ENCODE measurements at places on chromosomes 2 and 18.

DNA sequence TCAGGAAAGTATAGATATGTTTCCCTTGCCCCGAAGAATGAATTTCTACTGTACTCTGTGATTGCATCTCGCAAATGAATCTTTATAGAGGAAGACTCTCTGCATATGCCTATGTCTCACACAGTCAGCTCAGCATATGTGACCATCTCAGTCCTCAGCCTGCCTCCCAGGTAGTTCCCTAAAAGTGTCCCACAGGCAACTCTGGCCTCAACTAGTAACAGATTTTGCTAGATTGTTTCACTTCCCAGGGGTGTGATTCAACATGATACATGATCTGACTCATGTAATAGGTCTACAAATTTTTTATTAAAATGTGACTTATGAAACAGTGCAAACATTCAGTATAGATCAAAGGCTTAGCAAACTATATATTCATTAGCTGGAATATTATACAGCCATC is 296.6 kb upstream of the CRIM1 start:
- DNase-seq: no peak

GRCh38 chr18:60113396-60113795 is 213.6 kb downstream of the PMAIP1 start:
- DNase-seq: no peak

DNA sequence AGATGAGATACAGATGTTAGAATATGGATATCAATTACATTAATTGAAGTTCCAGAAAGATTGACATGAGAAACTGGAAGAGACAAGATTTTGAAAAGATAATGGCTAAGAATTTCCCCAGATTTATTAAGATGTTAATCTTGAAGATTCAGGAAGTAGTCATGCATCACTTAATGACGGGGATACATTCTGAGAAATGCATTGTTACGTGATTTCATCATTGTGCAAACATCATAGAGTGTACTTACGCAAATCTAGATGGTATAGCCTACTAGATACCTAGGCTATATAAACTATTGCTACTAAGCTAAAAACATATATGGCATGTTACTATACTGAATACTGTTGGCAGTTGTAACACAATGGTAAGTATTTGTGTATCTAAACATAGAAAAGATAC is 6.8 kb upstream of the CHMP3 start:
- no peak for DNase-seq

DNA sequence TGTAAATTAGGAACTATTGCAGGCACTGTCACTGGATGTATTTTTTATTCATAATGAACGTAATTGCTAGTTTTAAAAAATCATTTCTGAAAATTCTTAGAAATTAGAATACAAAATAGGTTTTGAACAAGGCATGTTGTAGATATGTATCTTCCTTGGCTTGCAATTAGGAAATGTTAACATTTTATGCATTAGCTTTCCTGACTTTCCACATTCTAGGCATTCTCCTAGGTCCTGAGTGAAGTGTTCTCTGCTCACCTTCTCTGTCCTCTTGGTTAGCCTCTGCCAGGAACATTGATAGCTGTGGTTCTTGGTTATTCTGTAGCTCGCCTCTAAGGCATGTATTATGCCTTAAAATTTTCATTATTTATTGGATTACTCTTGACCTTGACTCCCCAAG is 130.3 kb downstream of the FHOD3 start:
- DNase-seq: no peak

GRCh38 chr2:167424221-167424620 is 535.9 kb downstream of the XIRP2 start:
- no peak for DNase-seq

DNA sequence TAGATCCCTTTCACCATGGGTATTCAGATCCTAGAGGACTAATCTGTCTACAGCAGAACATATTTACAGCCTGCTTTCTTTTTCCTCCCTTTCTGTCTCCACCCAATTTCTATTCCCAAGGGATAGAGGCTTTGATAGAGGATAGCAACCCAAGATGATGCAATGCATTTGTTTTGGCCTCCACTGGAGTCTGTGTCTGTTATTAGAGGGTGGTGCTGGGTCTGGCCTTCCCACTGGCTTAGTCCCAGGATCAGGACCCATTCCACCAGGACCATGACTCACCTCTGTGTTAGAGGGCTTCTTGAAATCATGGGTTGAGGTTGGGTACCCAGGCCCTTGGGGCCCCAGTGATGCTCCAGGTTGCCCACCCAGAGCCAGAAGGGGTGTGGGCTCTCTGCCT is 239.7 kb upstream of the TNP1 start:
- DNase-seq: no peak

DNA sequence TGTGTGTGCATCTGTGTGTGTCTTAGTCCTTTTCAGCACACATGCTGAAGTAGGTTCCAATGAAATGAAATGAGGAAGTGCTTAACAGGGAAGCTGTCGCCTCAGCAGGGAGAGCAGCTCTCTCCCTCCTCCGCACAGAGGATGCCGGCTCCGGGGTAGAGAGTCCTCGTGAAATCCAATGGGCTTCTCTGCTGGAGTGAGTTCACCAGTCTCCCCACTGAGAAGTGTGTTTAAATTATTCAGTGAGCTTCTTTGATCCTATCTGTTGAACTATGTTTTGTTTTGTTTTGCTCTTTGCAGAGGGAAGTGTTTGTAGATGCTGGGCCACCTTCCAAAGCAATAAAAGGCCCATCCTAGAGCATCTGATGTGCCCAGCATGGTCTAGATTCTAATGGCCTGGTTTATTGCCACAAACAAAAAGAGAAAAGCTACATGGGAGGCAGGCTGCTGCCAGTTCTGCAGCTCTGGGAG is 6.7 kb downstream of the PPP1R7 start:
- no peak for DNase-seq

GRCh38 chr2:11292464-11293255 is 51.8 kb downstream of the ROCK2 start:
- peak; percentile 43 for DNase-seq

- DNase-seq: no peak
Observed at GRCh38 chr2:201890453-201890852, 84.1 kb downstream of the CDK15 start.

GRCh38 chr2:149451417-149452165 is 121.2 kb downstream of the LYPD6 start:
- DNase-seq: no peak

- DNase-seq: no peak
Observed at GRCh38 chr2:195898505-195899191, 170.0 kb downstream of the DNAH7 start.

GRCh38 chr2:65778137-65778536 is 345.7 kb upstream of the SPRED2 start:
- no peak for DNase-seq

DNA sequence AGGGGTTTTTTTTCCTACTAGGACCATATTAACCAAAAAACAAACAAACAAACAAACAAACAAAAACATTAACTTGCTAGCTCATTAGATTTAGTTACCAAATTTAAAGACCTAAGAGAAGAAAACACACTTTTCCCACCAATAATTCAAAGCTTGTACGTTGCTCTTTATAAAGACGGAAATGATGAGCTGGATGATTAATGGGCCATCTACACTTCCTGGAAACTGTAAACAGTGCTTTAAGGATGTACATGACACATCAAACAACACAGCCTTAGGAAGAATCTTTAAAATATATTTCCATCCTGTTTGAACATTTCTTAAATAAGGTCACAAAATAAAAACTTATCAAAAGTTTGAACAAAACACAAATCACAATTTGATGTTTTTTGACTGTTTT is 982 bp downstream of the BMP10 start:
- DNase-seq: no peak

GRCh38 chr18:52596748-52597435 is 256.9 kb downstream of the DCC start:
- DNase-seq: no peak

DNA sequence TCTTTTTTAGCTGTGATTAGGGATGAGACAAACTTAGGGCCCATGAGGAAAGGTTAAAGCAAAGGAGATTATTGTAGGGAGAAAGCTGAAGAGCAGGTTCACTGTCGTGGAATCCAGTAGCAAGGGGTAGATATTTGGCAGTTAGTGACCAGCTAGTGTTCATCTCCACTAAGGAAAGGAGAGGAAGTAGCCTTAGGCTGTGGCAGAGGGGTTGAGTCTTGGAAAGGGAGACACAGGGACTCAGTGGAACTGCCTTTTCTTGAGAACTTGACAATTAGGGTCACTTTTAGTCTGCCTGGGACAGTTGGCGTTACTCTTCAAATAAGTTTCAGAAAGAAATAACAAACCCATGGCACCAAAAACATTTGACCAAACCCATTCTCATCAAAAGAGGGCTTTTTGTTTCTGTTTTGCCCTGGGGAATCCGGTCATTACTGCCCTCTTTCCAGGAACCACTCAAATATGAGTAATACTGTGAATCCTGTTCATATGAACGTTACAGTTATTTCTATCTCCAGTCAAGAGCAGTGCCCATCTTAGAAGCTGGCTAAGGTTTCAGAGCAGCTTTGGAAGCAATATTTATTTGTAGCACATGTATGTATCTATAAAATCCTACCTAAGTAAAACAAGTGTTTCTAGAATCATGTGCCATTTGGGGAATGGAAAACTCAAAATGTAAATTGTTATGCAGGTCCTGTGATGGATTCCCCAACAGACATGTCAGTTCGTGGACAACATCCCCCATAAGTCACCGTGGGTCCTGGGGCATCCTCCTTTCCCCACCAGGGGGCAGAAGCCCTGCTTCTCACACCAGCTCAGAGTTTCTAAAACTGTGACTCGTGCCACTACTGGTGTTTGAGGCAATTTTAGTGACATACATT is 77.3 kb upstream of the PHLPP1 start:
- DNase-seq: peak; percentile 82

GRCh38 chr2:56531668-56532420 is 348.1 kb downstream of the CCDC85A start:
- DNase-seq: no peak

DNA sequence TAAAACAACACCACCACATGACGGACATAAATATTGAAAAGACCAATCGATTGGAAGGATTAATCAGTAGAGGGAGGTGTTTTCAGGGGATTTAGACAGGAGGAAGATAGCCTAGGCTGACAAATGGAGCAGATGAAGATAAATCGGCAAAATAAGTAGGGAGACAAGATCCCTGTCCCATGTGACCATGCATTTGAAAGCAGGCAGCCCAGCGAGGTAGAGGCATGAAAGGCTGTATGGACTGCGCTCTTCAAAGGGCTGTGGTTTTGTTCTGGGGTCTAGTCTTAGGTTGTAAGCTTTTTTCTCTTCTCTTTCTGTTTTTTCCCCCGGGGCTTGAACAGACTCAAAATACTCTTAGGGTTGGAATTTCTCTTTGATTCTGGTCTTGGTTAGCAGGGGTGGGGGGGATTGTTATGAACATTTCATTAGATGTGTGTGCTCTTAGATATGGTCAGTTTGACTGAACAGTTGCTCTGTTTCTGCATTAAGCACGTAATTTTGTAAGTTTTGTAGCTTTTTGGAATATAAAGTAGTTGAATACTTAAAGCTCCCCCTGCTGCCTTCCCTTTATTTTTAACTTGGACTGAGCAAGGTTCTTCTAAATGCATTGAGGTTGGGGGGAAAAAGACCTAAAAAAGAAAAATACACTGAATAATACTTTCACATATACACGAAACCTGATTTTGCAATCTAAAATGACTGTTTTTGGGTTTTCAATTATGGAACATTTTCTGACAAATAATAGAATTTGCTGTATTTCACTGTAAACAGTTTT is 32.2 kb downstream of the ZNF532 start:
- DNase-seq: no peak

- DNase-seq: no peak
Observed at GRCh38 chr18:63783394-63783793, 8.2 kb downstream of the SERPINB7 start.

- no peak for DNase-seq
Observed at GRCh38 chr2:10135296-10136089, 13.0 kb downstream of the RRM2 start.

GRCh38 chr2:198913394-198914152 is 544.2 kb downstream of the SATB2 start:
- DNase-seq: no peak

GRCh38 chr2:108594982-108595464 is 60.8 kb downstream of the LIMS1 start:
- peak; percentile 74 for DNase-seq

- no peak for DNase-seq
Observed at GRCh38 chr2:101501443-101501842, 26.5 kb upstream of the RFX8 start.

DNA sequence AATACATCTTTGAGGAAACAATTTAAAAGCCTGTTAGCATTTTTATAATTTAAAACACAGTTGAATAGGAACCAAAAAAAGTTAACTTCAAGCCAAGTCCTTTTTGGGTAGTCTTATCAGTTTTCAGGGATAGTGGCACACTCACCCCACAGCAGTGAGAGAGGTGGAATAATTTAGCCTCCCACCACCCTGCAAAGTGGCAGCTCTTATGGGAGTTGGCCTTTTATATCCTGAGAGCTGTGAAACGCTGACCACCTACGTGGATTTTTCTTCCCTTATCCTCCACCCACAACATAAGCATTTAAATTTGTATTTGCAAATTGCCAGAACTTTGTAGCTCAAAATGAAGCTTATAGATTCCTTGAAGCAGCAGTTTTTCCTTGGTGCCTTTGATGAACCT is 167.1 kb downstream of the MYO1B start:
- DNase-seq: no peak

DNA sequence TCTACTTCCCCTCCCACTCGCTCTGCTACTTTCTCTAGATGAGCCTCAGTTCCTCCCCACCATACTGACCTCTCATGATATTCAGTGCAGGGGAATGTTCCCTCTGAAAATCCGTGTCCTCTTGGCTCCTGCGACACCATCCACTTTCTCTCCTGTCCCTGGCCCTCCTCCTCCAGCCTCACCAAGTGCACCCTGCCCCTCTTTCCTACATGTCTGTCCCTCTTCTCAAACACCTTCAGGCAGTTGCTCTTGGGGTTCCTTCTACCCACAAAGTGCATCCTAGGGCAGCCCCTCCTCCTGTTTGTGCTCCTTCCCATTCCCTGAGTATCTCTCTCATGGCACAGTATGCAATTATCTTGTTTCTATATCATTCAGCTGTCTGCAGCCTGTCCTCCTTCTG is 246.4 kb upstream of the RAB6C start:
- no peak for DNase-seq

- DNase-seq: no peak
Observed at GRCh38 chr2:39731546-39731945, 47.5 kb downstream of the THUMPD2 start.

- no peak for DNase-seq
Observed at GRCh38 chr2:154664248-154664647, 34.2 kb upstream of the KCNJ3 start.

DNA sequence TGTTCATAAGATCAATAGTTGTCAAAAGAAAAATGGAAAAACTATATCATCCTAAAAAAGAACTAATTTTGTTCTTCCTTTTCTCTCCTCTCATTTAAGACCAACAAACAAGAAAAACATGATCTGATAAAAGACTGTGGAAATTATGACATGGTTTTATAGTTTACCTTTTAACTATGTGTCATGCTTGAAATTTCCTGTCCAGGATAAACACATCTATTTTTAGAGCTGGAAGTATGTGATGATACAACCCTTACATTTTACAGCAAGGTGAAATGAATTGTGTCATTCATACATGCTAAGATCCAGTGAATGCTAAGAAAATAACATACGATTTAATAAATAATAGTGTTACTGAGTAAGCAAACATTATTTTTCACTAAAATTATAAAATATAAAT is 89.9 kb downstream of the GULP1 start:
- DNase-seq: no peak

GRCh38 chr18:44786257-44786656 is 105.6 kb downstream of the SETBP1 start:
- DNase-seq: no peak
